ENCODE measurements at places on chromosomes 6 and 20.

DNA sequence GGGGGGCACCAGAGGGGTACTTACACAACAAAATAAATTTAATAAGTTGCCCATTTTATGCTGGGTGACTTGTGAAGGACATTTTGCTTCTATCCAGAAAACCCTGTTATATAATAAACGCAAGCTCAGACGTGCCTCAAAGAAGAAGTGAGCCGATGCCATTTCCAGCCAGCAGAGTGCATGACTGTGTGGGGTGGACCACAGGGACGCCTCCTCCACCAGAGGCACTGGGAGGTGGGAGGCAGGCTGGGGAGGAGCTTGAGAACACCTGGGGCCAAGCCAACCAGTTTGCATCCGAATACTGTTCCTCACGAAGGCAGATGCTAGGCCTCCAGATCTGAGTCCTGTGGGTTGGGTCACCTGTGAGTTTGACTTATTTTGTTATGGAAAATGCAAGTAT lies 363.8 kb downstream of the RNGTT start:
- peak; percentile 14 for DNase-seq

DNA sequence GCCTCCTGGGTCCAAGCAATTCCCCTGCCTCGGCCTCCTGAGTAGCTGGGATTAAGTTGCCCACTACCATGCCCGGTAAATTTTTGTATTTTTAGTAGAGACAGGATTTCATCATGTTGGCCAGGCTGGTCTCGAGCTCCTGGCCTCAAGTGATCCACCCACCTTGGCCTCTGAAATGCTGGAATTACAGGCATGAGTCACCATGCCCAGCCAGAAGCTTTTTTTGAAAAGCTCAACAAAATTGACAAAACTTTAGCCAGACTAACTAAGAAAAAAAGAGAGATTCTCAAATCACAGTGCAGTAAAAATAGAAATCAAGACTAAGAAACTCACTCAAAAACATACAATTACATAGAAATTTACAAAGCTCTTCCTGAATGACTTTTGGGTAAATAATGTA lies 420.6 kb downstream of the COL12A1 start:
- no peak for DNase-seq

DNA sequence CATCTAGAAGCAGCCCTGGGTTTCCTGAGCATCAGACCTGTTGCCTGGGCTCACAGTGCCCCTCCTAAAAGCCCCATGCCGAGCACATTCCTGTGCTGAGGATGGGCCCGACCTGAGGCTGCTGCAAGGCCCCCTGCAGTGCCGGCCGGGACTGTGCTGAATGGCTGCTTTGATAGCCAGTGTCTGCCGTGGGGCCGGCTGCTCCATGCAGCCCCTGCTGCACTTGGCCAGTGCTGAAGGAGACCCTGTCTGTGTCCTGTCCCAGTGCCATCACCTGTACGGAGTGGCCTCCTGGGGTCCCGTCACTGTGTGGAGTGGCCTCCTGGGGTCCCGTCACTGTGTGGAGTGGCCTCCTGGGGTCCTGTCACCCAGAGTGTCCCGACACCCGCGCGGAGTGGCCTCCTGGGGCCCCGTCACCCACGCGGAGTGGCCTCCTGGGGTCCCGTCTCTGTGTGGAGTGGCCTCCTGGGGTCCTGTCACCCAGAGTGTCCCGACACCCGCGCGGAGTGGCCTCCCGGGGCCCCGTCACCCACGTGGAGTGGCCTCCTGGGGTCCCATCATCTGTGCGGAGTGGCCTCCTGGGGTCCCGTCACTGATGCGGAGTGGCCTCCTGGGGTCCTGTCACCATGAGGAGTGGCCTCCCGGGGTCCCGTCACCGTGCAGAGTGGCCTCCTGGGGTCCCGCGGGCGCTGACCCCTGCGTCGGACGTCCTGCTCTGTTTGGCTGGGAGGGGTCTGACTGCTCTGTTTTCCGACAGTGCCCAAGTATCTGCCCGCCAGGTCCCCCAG lies 7.0 kb downstream of the COL9A3 start:
- no peak for DNase-seq

- no peak for DNase-seq
Measured at GRCh38 chr20:21344206-21344900, 41.2 kb downstream of the XRN2 start.

DNA sequence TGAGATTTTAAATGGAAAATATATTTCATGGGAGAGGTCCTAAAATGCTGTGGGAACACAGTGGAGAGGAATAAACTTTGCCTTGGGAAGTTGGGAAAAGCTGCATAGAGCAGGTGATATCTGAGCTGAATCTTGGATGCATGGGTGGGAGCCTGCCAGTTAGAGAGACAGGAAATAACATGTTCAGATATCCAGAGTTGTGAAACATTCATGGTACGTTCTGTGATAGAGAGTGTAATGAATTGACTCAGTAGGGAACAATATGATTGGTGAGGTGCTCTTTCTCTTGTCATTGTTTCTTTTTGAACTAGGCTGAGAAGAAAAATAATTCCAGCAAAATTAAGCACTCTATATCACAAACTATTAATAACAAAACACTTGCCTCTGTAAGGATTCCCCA lies 72.8 kb downstream of the RPS12 start:
- DNase-seq = no peak

GRCh38 chr6:119672725-119673124 lies 323.2 kb upstream of the MAN1A1 start:
- DNase-seq = no peak

GRCh38 chr6:109308018-109308492 lies 74.2 kb downstream of the CD164 start:
- no peak for DNase-seq

DNA sequence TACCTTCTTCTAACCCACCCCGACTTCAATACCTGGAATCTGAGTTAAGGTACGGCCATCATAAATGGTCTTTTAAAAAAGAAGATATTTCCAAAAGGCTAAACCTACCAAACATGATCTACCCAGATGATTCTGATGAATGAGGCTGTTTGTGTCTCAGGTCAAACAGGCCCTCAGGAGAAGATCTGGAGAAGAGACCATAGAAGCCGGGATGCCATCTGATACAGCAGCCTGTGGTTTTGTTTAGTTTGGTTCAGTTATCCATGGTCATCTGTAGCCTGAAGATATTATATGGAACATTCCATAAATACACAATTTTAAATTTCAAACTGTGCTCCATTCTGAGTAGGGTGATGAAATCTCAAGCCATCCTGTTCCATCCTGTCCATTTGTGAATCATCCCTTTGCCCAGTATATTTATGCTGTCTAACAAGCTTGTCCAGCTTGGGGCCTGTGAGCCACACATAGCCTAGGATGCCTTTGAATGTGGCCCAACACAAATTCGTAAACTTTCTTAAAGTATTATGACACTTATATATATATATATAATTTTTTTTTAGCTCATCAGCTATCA lies 4.0 kb upstream of the CAP2 start:
- DNase-seq = no peak

DNA sequence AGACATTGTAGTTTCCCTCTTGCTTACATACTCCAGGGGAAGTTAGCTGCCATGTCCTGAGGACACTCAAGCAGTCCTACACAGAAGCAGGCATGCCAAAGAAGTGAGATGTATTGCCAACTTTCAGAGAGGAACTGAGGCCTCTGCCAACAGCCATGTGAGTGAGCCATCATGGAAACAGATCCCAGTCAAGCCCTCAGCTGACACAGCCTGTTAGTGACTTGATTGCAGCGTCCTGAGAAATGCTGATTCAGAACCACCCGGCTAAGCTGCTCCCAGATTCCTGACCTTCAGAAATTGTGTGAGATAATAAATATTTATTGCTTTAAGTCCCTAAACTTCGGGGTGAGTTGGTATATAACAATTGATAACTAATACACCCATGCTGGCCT lies 38.1 kb downstream of the GSTA2 start:
- DNase-seq = no peak

DNA sequence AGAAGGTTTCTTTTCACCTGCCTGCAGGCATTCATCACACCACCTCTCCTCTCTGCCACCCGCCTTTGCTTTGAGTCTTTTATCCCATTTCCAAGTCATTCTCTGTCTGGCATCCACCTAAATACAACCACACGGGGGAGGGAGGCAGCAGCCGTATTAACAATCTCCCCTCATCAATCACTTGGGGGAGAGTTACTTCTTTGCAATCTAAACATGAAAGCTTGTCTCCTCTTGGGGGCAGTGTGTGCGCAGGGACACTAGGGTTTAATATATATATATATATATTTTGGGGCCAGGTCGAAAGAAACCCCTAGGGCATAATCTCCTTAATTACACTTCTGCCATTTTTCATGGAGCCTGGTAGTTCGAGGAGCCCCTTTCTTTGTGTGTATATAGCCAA lies 214.5 kb downstream of the TSHZ2 start:
- DNase-seq = no peak

GRCh38 chr20:48652961-48653705 lies 174.7 kb downstream of the PREX1 start:
- no peak for DNase-seq

DNA sequence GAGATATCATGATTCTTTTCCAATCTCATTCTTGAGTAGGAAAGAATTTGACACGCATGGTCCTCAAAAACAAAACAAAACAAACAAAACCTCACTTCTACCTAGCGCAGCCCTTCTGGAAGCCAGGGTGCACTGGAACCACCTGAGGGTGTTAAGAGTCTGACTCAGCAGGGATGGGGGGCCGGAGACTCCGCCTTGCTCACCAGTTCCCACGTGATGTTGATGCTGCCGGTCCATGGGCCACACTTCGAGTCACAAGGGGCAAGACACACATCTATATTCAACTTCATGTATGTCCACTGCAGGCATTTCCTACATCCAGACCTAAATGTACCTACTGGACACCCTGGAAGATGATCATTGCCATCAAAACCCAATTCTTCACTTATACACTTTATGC lies 30.4 kb downstream of the BFSP1 start:
- no peak for DNase-seq

DNA sequence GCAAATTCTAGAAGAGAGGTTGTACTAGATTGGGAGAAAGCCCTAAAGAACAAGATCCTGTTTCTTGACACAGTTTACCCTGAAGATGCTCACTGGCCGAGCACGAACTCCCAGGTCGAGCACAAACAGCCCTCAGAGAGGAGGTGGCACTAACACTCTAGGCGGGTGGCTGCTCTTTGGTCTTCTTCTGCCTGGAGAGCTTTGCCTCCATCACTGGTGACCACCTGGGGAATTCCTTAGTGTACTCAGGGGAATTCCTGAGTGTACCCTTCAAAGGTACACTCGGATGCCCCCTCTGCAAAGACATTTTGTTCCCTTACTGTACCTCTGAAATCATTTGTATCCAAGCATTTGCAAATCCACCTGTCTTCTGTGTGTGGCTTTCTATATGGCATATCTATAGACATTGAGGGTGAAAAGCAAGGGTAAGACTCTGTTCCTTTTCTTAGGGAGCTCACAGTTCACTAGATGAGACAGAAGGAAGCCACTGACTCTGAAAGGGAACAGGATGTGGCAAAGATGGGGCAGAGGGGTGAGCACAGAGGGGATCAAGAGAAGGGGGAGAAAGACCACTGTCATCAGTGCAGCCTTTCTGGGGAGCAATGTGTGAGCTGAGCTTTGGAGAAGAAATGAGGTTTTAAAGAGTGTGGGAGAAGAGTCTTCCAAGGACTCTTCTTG lies 169.8 kb upstream of the PROKR2 start:
- DNase-seq = no peak

DNA sequence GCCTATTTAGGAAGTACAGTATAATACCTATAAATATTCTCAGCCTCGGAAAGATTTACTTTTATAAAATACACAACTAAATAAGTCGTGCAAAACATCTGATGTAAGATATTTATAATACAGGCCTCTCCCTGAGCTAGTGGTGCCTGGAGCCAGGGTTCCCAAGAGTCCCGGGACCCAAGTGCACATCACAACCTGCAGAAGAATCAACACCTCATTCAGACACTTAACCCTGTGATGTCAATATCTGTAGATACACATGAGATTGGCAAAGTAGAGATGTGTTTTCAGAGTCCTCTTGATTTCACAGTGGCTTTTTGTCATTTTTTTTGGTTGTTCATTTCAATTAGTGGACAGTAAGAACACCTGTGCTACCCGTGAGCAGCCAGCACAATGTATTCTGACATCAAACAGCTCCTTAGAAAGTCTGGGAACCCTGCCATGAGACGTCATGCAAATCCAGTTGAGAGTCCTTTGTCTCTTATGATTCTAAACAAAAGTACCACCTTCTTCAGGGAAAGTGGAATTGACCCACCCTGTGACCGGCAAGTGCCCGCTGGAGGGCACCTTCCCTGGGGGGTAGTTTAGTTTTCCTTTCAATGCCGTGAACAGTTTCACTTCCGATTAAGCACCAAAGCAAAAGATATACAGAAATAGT lies 101.6 kb downstream of the DACT2 start:
- DNase-seq = no peak

GRCh38 chr6:41519305-41519744 lies 26.9 kb upstream of the FOXP4 start:
- no peak for DNase-seq

DNA sequence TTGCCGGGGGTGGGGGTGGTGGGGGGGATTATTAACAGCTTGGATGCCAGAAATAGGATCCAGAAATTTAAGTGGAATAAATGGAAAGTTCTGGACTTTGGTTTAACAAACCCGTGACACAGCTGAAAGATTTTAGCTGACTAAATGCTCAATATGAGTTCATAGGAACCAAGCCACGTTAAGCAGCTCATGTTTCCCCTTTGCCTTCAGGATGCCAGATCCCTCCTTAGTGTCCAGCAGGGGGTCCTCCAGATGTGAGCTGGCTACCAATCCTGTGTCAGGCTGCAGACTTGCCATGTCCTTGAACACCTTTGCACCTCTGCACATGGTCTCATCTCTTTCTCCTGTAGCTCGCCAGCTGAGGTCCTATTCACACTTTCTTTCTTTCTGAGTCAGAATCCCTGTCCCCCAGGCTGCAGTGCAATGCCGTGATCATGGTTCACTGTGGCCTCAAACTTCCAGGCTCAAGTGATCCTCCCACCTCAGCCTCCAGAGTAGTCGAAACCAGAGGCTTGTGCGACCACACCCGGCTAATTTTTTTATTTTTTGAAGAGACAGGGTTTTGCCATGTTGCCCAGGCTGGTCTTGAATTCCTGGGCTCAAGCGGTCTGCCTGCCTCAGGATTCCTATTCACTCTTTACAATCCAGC lies 133.3 kb upstream of the ARMC2 start:
- DNase-seq = no peak
